ENCODE measurements at places on chromosomes 7 and 10.
A peak's percentile ranks its signal among the peaks of the same experiment; 100 is the strongest.

DNA sequence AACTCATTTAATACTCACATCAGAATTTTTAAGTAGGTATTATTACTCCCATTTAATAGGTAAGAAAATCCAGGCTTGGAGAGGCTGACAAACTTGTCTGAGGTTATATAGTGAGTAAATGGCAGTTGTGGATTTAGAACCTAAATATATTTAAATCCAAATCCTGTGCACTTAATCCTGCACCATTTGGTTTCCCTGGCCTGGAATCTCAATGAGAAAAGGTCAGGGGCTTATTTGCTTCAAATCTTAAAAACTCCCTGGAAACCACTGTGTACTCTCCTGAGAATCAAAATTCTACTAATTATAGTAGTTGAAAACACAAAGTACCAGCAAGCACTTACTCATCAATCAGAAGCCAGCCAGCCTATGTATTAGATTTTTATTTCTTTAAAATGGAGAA lies 97.7 kb downstream of the DNMBP start:
- DNase-seq: no peak

GRCh38 chr10:14477408-14477710 lies 146.6 kb upstream of the FRMD4A start:
- DNase-seq: no peak

GRCh38 chr7:22240904-22241571 lies 115.9 kb downstream of the RAPGEF5 start:
- DNase-seq: no peak

GRCh38 chr10:13840036-13840435 lies 253.3 kb downstream of the PRPF18 start:
- no peak for DNase-seq

GRCh38 chr7:68432585-68432984 lies 1165.7 kb upstream of the AUTS2 start:
- DNase-seq: no peak

DNA sequence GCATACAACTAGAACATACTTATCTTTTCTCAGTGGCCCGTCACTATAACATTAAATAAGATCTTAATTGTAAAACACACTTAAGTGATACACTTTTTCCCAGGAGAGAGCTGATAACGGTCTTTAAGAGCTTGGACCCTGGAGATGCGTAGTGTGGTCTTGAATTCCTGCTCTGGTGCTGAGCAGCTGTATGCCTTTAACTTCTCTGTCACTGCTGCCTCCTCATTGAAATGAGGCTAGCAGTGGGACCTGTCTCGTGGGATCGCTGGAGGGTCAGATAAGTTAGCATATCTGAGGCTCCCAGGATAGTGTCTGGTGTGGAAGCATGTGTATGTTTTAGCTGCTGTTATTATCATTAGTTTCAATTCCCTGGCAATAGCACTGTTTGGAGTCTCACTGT lies 194.9 kb downstream of the SDK1 start:
- DNase-seq: no peak

DNA sequence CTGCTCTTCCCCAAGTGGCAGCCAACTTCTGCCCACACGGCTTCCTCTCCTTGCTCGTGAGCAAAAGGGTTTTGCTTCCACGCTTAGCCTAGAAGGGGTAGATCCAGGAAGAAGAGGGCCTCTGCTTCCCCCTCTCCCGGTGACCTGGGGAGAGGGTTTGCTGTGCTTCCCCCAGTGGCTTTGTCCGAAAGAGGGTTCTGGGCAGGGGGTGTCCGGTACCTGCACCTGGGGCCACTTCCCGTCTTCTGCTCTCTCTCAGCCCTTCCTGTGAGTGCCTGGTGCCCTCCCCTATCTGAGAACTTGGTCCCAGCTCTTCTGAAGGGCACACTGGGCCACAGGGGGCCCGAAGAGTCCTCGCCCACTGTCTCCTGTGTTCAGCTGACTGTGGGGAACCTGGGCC lies 11.3 kb downstream of the JAKMIP3 start:
- DNase-seq: no peak

- no peak for DNase-seq
Observed at GRCh38 chr7:37283716-37284115, 164.9 kb downstream of the ELMO1 start.

GRCh38 chr7:158816271-158816670 lies 13.0 kb downstream of the ESYT2 start:
- peak; percentile 31 for DNase-seq

DNA sequence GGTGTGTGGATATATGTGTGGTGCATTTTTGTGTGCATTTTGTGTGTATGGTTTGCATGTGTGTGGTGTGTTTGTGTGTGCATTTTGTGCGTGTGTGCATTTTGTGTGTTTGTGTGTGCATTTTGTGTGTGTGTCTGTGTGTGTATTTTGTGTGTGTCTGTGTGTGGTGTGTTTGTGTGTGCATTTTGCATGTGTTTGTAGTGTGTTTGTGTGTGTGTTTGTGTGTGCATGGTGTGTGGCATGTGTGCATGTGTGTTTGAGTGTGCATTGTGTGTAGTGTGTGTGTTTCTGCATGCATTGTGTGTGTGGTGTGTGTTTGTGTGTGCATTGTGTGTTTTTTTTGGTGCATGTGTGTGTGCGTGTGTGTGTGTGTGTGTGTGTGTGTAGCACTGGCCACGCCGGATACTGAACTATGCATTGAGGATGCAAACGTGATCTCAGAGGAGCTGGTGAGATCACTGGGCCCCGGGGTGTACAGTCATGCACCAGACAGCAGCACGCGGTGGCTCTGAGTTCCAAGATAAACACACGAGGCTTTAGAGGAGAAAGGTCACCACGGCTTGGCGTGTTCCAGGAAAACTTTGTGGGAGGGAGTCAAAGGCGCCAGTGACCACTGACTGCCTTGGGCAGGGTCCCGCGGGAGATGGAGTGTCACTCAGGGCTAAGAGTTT lies 106.6 kb upstream of the SHH start:
- DNase-seq: no peak

GRCh38 chr10:71622616-71623015 lies 97.0 kb downstream of the C10orf105 start:
- DNase-seq: no peak

- DNase-seq: peak; percentile 97
Observed at GRCh38 chr7:6015917-6016652, 7.0 kb downstream of the AIMP2 start.

GRCh38 chr7:120407010-120407409 lies 134.0 kb downstream of the KCND2 start:
- no peak for DNase-seq

- DNase-seq: no peak
Observed at GRCh38 chr7:148058753-148059152, 531.8 kb upstream of the C7orf33 start.

GRCh38 chr10:87562750-87563149 lies 58.1 kb downstream of the MINPP1 start:
- DNase-seq: no peak

DNA sequence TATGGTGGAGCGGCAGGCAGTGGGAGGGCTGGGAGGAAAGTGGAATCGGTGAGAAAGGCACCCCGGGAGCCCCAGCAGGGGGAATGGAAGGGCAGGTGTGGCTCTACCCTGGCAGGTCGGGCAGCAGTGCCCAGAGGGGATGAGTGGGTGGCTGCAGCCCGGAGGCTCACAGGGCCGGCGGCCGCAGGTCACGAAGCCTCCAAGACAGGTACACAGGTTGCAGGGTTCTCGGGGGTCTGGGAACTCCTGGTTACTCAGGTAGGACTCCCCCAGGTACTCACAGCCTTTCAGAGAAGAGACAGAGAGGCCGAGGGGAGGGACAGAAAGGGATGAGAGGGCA lies 21.8 kb downstream of the KCP start:
- no peak for DNase-seq

- DNase-seq: no peak
Observed at GRCh38 chr10:103614306-103615158, 121.0 kb downstream of the NEURL1 start.

DNA sequence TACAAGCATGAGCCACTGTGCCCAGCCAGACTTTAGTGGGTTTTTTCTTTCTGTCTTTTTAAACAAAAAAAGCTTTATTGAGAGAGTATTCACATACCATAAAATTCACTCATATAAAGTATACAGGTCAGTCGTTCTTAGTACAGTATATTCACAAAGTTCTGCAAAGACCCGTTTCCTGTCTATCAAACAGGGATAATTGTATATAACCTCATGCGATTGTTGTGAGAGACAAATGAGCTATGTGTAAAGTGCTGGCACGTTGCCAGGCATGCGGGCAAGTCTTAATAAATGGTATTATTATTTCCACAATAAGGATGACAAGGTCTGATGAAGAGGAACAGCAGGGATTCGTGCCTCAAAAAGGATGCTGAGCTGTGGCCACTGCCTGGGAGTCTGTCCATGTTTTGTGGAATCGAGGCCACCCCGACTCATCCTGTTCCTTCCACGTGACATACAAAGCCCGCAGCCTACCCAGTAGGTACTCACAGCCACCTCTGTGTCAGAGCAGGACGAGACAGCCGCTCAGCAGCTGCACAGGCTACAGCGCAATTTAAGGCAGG lies 51.6 kb downstream of the SMKR1 start:
- no peak for DNase-seq

DNA sequence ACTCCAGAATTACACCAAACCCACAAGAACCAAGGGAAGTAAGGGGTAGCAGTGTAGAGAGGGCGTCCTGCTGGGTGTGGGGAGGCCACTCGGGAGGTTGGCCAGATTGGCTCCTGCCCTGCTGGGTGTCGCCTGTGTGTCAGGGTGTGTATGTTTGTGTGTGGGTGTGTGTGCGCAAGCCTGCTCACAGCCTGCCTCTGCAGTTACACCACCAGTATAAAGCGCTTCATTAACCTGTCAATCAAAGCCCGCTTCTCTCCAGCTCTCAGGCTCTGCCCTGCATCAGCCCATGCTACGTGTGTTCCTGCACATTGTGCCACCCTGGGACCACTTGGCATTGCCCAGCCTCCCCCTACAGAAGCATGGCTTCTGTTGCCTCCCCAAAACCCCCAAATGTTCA lies 83.3 kb upstream of the PAX2 start:
- no peak for DNase-seq

DNA sequence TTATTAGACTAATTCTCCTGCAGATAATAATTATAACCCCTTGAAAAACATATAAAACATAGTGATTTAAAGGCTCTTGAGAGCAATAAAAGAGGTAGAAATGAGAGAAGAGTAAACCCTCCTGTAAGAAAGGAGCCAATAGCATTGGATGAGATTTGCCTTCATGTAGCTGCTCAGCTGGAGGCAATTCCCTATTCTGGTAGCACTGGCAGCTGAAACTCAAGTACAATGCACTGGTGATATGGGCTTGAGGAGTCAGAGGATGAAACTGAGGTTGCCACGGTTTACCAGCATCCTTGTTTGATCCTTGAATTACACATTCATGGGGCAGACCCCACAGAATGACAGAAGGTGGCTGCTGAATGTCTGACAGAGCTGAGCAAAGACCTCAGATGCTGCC lies 76.4 kb downstream of the CTTNBP2 start:
- DNase-seq: no peak

DNA sequence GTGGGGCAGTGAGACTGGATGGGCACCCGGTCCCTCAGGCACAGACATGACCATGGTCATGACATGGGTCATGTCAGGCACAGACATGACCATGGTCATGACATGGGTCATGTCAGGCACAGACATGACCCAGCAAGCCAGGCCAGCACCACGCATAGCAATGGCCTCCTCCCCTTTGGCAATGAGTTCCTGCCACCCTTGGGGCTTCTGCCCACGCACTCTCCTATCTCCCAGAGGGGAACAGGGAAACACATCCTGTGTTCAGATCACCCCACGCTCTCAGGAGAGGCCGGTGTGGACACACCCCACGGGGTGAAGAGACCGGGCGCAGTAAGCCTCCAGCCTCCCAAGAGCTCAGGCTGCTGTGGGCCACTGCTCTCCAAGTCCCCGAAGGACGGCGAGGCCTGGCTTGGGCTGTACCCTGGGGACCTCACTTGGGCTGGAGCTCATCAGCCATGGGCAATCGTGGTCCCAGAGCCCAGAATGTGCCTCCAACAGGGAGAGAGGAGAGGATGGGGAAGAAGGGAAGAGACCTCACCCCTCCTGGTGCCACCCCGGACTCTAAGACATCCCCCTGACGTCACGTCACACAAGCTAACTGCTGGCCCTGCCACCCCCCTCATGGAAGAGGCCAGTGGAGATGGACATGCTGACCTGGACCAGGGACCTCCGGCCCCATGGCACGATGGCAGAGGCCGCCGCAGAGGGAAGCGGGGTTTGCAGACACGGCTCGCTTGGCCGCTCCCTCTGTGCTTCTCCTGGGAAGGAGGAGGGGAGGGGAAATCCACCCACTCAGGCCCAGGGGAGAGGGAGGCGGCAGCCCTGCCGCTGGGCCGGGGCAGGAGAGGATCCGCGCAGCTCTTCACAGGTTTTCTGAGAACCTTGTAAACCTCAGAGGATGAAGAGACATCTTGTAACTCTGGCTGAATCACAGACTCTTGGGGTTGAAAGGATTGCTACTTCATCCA lies 269.6 kb downstream of the ELFN1 start:
- no peak for DNase-seq

GRCh38 chr7:13560441-13560840 lies 429.0 kb downstream of the ETV1 start:
- no peak for DNase-seq

- no peak for DNase-seq
Observed at GRCh38 chr10:100895346-100895745, 17.4 kb upstream of the SLF2 start.

DNA sequence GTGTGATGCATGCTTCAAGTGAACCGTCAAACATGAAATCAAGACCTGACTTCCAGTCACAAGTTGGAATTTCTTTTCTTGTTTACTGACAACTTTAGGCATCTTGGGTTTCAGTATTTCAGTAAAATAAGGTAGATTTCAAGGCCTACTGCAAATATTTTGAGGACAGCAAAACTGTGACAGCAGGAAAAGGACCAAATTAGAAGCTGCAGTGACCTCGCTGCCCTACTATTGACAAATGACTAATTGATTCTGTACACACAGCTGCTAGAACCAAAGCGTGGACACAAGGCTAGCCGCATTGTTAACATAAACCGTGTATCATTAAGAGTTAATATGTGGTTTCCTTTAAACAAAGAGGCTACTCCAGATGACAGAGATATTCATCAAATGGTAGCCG lies 105.7 kb upstream of the SEC61G start:
- DNase-seq: no peak

DNA sequence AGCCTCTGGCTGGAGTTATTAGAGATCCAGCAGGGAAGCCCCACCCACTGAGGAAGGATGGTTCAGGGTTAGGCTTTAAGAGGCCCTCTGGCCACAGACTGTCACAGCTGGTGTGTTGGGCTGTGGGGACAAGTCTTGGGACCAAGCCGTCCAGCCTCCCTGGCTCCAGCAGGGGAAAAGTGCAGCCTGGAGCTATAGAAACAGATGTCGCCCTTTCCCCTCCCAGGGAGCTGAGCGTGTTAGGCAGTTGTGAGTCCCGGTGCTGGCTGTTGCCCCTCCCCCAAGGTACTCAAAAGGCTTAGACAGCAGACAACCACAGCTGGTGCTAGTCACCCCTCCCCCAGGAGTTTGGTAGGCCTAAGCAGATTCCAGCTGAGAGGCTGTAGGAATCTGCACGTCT lies 143.4 kb downstream of the TMEM168 start:
- DNase-seq: no peak
